AML-193 (cell line): ENCODE measurements at places on chromosomes 11 and 22.

GRCh38 chr11:926341-926916, 759 bp downstream of the AP2A2 start:
- no peak for DNase-seq

DNA sequence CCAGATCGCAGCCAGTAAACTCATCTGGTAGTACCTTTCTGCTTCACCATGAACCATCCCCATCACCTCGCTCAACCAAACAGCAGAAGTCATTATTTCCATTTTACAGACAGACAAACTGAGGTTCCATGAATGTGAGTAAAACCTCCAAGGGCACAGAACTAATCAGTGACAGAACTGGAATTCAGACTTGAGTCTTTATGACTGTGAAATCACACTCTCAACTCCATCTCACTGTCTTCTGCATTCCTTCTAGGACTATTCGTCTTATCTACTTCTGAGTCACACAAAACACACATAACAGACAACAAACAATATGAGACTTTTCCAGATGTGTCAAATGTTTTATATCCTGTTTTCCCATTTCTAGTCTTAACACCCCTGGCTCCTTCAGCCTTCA, 9.3 kb upstream of the NUP50 start:
- DNase-seq = no peak

GRCh38 chr22:41099036-41099435, 6.6 kb downstream of the EP300 start:
- no peak for DNase-seq

DNA sequence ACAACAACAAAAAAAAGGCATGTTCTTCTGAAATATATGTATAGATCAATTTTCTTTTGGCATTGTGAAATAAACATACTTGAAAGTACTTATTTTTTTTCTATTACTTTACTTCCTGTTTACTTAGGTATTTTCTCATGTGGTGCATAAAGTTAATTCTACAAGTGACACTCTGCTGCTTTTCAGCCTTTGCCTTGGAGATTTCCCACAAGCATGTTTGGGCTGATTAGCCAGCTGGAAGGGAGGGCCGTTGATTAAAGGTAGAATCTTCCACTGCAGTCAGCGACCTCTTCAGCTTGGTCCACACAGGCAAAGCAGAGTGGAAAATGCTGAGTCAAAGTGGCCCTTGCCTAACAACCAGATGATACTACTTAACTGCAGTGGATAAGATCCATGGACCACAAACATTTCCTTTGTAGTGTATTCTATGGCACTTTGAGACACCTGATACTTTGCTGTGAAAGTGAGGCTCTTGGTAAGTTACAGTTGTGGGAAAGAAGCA, 176.0 kb downstream of the ARHGAP42 start:
- DNase-seq = no peak

DNA sequence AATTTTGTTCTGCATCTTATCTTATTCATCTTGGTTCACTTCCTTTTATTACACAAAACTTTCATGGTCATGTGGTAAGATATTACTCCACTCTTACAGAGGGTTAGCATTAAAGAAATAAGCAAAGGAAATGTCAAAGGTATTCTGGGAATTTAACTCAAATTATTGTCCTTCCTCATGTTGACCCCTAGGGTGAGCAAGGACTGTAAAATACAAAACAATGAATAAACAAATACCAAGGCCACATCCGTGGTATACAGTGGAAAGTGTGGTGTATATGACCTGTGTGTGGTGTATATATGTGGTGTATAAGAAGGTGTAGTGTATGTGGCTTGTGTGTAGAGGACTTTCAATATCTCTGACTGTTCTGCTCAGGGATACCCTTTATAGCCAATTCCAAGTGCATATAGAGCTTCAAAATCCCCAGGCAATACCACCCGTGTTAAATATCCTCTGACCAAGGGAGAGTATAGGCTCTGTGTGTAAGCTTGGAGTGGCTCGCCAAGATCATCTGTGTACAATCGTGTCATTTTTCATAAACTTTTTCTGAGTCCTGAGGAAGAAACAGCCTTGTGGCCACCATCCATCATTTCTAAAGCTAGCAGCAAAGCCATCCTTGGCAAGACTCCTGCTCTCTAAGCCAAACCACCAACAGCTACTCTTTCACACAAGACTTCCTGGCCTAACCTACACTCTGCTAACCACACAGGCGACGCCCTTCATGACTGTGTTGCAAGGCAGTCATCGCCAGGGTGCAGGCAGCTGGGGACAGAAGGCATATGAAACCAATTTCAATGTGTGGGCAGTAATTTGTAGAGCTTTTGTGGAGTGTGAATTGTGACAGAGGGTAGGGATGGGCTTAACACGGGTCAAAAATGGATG, 548.0 kb downstream of the ETS1 start:
- DNase-seq = peak; percentile 98

- DNase-seq = no peak
Observed at GRCh38 chr11:17412488-17413180, 24.2 kb upstream of the KCNJ11 start.

- DNase-seq = no peak
Observed at GRCh38 chr11:65903068-65903481, 2.9 kb upstream of the FOSL1 start.

DNA sequence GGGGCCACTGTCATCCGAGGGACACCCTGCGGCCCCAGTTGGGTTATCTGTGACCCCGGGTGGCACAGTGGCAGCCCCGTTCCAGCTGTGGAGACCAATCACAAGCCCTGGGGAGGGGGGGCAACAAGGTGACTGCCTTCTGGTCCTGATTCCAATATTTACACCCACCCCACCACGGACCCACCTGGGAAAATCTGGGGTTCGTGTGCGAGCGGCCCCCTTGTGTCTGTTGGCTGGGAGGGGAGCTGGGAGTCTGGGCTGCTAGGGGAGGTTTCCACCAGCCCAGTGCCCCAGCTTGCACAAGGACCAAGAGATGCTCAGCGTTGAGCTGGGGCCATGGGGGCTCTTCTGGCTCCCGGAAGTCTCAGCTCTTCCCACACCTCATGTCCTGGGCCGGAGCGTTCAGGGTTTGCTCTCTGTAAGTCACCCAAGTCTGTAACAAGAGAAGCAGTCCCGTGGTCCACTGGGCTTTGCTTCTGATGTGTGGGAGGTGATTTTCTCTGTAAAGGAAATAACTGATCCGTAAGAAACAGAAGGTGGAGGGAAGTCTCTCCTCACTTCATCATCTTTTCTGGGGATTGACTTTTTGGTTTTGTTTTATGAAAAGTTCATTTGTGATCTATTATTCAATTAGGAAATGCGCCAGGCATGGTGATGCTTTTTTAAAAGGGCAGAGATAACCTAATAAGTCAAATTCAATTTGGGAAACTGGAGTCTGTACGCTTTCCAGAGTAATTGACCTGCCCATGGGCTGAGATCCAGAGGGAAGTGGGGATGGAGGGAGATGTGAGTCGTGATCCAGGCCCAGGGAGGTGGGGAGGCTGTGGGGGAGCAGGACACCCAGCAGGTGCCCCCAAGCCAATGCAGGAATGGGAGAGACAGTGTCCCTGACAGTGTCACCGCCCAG, 22.4 kb upstream of the GAL start:
- no peak for DNase-seq

DNA sequence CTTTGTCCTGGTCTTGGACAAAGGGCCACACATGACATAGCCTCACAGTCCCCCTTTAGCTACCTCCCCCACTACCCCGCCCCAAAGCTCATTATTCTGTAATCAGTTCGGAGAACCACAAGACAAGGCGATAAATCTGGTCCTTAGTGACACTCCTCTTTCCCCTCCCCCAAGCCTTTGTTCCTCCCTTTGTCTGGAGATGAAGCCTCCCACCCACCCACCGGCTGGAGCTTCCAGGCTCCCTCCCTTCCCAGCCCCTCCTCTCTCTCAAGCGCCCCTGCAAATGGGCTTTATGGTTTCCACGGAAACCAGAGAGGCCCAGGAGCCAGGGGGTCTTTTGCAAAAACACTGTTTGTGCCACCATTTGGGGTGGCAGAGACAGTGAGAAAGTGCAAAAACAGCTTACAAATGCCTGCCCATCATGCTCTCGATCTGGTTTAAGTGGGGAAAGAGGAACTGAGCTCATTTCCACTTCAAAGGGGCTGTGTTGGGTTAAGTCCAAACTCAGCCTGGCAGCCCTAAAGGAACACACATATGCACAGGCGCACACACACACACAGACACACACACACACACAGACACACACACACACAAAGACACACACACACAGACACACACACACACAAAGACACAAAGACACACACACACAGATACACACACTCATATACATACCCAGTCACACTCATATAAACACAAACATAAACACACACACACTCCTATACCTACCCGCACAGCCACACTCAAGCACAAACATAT, 23.5 kb downstream of the APLNR start:
- no peak for DNase-seq

DNA sequence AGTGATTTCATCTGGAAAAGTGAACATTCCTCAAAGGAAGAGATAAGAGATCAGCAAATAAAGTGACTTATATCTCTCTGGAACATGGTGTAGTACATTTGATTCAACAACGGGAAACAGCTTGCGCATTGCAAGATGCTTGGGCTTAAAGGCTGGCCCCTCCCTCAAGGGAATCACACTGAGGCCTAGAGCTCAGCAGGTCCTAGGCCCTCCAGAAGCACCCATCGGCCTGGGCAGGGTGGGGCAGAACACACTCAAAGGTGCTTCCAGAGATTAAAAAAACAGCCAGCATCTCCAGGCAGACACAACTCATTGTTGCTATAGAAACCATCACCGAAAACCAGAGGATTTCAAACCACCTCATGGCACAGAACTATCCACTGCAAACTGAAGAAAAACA, 69.0 kb upstream of the ARFGAP3 start:
- no peak for DNase-seq

DNA sequence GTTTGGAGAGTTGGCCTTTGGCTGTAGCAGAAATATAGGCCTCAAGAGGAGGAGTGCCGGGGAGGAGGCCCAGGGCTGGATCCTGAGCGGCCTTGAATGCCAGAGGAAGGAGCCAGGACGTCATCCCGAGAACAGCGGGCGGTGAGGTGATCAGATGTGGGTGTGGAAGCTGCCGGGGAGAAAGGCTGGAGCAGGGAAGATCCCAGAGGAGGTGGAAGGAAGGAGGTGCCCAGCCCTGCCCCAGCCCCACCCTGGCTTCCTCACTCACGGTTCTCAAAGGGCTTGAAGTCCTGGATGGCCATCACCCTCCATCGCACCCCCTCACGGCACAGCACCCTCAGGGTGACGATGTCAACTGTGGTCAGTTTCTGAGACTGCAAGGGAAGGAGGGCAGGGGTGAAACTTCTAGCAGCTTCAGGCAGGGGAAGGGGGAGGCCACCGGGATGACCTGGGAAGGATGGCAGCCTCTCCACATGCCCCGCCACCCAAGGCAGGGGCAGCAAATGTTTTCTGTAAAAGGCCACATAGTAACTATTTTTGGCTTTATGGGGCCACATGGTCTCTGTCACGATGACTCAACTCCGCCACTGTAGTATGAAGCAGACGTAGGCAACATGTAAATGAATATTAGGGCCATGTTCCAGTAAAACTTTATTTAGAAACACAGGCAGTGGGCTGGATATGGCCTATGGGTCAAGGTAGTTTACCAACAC, 10.7 kb downstream of the IL2RB start:
- DNase-seq = no peak

DNA sequence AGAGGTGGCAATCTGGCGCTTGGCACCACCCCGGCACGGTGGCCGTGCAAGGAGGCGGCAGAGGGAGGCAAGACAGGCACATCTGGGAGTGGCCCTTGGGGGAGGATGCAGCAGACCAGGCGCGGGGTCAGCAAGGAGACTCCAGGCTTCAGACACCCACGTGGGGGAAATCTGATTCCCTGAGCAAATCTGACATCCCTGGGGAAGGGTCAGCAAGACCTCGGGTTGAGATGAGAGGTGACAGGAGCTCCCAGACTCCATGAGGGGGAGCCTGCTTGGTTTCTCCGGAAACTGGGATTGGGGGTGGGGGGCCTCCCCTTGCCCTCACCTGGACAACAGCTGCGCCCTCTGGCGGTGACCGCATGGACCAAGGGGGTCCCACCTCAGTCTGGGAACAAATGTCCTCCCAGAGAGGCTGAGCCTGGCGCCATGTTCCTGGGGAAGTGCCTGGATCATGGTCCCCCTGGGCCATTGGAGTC, 4.0 kb upstream of the RCOR2 start:
- DNase-seq = no peak

- no peak for DNase-seq
Observed at GRCh38 chr11:86228269-86229038, 16.1 kb upstream of the EED start.
